ENCODE measurements at places on chromosomes 7 and 10.
A peak's percentile ranks its signal among the peaks of the same experiment; 100 is the strongest.

DNA sequence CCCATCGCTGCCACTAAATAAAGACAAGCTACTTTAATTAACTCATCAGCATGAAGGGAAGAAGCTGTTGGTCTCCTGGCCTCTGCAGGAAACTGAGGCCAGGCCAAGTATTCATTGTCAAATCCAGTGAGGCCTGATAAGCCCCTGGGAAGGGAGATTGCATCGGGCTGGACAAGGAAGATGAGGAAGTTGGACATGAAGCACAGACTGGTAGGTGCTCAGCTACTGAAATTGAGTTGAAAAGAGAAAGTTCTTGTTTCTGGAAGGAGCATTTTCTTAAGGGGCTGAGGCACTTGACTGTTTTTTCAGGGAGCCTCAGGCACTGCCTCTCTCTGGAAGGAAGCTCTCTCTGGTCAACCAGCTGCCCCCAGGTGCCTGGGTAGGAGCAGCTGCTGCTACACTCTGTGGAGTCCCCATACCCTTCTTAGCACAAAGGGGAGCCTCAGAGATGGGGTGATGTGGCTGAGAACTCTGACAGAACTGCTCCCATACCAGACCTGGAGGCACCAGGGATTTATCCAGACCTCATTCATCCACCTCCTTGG lies 90.3 kb upstream of the IKZF1 start:
- no peak for DNase-seq

DNA sequence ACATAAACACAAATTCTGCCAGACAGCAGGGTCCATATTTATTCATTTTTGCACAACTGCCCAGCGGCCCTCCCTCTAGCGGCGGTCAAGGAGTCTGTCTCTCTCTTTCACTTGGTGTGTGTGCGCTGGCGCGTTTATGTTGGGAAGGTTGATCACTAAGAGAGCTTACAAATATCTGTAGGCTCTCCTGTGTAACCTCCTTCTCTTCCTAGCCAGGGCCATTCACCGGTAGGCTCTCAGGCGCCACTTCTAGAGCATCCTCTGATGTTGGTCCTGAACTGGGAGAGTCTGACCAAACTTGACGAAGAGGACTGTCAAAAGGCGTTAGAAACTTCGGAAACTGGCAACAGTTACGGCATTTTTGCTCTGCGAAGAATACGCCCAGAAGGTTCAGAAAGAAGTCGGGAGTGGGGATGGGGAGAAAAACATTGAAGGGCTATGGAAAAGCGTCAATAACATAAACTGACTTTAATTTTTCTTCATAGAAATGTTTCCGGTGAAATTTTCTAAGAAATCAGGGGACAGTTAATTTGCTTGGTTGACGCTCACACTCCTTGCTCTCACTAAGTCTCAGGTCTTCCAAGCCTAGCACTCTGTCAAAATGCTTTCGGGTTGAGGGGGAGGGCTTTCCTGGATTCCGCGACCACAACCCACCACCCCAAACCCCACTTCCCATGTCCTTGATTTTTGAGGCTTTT lies 731.1 kb downstream of the ZWINT start:
- peak; percentile 62 for DNase-seq

- DNase-seq: no peak
Observed at GRCh38 chr7:151648429-151648828, 128.7 kb upstream of the RHEB start.

GRCh38 chr7:112481121-112481736 lies 438 bp downstream of the LSMEM1 start:
- DNase-seq: no peak

DNA sequence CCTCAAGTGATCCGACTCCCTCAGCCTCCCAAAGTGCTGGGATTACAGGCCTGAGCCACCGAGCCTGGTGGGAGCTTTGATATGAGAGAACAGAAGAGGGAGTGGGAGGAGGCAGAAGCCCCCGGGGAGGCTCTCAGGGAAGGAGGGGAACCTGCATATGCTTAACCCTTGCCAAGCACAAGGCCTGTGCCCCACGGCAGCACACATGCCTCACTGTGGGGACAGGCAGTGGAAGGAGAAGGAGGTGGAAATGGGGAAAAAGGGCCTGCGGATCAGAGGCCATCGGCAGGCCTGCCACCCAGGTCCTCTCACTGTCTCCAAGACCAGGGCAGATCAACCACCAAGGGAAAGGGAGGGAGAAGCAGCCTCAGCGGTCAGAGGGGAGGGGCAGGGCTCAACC lies 7.2 kb upstream of the GRID1 start:
- DNase-seq: no peak

- no peak for DNase-seq
Observed at GRCh38 chr7:87671-88070, 104.7 kb upstream of the FAM20C start.

GRCh38 chr10:5376450-5376849 lies 11.7 kb downstream of the UCN3 start:
- DNase-seq: peak; percentile 27

All from right hindlimb (tissue), 1 donor.